Glutamatergic neuron (in vitro differentiated cells): ENCODE measurements at places on chromosomes 11 and 22. TPM values are rescaled to one million over a fixed set of nuclear protein-coding genes. Genes with fewer than 3 reads are reported as not detected.

SLC22A9 gene
- total RNA-seq = not detected

EHF gene
- total RNA-seq = not detected

USP35 gene
- total RNA-seq = 34.2 TPM

FJX1 gene
- total RNA-seq = 74.3 TPM

OR8K1 gene
- total RNA-seq = not detected

NRGN gene
- 28.9 TPM for total RNA-seq

DNA sequence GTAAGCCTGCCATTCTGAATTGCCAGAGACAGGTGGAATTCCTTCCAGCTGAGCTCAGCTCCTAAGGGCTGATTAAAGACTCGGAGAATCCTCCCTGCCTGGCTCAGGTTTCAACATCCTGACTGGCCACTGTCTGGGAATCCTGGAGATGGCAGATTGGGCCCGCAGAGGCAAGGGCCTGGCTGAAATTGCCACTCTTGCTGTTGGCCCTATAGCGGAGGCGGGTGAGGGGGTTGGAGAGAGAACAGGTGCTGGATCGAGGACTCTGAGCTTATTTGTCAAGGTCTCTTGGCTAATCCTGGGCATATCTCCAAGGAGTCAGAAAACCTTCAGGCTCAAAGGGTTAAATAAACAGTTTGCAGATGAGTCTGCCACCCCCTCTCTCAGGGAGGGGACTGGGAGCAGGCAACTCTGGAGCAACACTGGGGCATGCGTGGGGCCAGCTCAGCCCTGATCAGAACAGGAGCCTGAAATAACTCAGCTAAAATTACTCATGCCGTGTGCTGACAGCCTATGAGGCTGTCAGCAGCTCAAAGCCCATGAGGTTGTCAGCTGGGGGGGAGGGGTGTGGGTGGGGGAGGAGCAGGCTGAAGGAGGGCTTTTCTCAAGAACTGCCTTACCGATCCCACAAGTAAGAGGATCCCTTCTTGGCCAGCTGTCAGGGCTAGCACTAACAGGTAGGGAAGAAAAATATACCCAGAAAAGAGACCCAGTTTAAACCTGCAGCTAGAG, 14.7 kb upstream of the MFRP start:
- no peak for DNase-seq

DNA sequence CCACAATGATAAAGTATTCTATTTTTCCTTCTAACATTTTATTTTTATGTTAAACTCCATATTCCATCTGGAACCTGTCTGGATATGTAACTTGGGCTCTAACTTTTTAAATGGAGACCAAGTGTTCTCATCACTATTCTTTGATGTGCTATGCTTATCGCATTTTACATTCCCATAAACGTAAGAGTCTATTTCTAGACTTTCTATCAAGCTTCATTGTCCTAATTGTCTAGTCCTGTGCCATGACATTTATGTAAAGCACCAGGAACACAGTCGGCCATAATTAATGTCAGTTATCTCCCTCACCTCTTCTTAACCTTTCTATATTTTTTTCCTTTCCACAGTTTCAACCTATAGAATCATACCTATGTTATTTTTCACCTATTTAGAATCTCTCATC, 113.9 kb upstream of the TEAD1 start:
- DNase-seq = no peak

DNA sequence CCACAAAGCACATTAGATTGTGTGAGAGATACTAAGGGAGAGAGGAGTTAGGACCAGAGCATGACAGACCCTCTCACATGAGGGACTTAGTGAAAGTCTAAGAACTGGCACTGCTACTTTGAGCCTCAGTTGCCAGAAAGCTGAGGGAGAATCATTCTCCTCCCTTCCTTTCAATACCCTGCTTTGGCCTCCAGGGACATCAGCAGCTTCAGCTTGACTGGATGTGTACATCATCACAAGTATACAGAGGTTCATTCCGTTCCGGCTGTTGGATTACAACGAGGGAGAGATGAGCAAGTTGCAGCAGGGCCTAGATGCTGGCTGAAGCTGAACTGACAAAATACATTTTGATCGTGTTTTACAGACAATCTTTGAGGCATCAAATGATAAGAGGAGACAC, 15.7 kb upstream of the ANO5 start:
- DNase-seq = no peak

- no peak for DNase-seq
These were observed 1289.4 kb downstream of the LRRC4C start for GRCh38 chr11:40170078-40170477.

DNA sequence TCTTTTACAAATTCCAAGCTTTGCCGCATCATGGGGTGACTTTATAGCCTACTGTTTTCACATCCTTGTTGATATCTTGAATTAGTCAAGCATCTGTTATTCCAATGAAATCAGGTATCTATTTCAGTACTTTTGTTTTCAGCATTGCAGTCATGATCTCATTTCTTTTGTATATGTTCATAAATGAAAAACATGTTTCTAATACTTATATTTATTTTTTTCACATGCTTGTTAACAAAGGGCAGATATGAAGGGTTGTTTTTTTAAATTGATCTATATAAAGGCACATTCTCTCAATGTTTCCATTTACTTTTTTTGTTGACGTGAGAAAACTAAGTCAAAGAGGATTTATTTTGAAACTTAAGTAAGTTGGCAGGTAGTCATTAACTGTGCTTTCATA, 964.8 kb downstream of the JRKL start:
- DNase-seq = no peak

GRCh38 chr22:37145180-37146050, 4.3 kb downstream of the IL2RB start:
- DNase-seq = no peak

DNA sequence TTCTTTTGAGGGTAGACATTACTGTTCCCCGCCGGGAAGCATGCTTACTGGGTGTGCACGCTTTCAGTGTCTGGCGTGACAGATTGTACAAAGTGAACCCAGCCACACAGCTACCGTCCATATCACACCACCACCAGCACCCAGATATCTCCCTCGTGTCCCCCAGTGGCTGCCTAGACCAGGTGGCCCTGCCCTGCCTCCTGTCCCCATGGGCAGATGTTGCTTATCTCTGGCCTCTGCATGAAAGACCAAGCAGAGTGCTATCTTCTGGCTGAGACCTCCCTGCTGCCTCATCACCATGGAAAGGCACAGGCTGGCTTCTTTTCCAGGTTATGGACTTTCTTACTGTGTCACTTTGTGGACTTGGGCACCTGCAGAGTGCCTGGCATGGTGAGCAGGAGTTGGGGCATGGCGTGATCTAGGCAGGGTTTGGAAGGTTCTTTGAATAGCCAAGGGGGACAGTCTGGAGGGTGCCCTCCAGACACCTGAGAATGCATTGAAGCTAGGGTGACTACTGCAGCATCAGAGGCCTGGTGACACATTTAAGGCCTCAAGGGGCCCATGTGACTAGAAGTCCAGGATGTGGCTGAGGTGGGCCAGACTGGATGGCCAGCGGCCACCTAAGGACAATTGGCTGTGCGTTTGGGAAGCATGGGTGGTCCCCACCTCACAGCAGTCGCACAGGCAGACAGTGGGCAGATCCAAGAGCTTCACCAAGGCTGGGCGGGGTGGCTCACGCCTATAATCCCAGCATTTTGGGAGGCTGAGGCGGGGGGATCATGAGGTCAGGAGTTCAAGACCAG, 4.7 kb downstream of the TANGO2 start:
- no peak for DNase-seq
